ENCODE measurements at places on chromosomes 12 and 14.
A peak's percentile ranks its signal among the peaks of the same experiment; 100 is the strongest.

- DNase-seq = no peak
Observed at GRCh38 chr12:123839826-123840225, 77.7 kb downstream of the DNAH10 start.

GRCh38 chr12:89571491-89572195 lies 45.8 kb upstream of the POC1B start:
- DNase-seq = peak; percentile 78

DNA sequence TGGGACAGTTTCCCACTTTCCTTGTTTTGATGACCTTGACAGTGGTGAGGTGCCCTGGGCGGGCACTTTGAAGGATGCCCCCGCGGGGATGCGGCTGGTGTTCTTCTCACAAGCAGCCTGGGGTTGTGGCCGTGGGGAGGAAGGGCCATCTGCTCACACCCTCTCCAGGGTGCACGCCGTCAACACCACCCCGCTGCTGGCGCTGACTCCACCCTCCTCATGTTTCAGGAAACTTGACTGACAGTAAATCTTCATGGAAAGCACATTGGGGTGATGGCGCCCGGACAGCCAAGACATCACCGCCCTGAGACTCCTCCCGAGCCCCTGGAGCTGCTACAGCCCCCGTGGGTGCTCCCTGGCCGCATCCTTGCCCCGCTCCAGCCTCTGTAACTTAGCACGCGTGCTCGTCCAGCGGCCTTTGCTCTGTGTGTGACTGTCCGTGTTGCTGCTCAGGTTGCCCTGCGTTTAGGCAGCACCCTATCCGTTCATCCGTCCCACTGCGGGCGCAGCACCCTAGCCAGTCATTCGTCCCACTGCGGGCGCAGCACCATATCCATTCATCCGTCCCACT lies 150.2 kb upstream of the C14orf180 start:
- no peak for DNase-seq

GRCh38 chr14:23431486-23431885 lies 4.0 kb downstream of the MYH7 start:
- DNase-seq = no peak

- DNase-seq = no peak
Observed at GRCh38 chr14:21227150-21227549, 42.1 kb downstream of the HNRNPC start.
